Immature natural killer cell (primary cell): ENCODE measurements at places on chromosomes 11 and 22.

DNA sequence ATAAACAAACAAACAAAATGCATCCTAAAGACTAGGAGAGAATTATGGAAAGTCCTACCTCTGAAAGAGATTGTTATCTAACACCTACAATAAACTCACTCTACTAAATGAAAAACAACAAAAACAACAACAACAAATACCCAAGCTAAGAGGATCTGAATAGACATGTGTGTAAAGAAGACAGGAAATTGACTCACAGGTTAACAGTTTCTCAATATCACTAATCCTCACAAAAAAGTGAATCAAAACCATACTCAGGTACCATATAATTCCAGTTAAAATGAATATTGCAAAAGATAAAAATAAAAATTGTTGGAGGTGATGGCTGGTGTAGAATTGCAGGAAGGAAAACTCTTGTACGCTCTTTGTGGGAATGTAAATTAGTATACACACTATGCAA is 110.4 kb upstream of the TOP3B start:
- DNase-seq: no peak

- DNase-seq: no peak
Observed at GRCh38 chr11:63375434-63375833, 5.8 kb downstream of the SLC22A9 start.

GRCh38 chr22:45787759-45788158 is 116.1 kb downstream of the ATXN10 start:
- no peak for DNase-seq

GRCh38 chr22:31247726-31248125 is 35.6 kb downstream of the LIMK2 start:
- no peak for DNase-seq

- DNase-seq: no peak
Observed at GRCh38 chr11:47331454-47332302, 20.8 kb downstream of the MYBPC3 start.

DNA sequence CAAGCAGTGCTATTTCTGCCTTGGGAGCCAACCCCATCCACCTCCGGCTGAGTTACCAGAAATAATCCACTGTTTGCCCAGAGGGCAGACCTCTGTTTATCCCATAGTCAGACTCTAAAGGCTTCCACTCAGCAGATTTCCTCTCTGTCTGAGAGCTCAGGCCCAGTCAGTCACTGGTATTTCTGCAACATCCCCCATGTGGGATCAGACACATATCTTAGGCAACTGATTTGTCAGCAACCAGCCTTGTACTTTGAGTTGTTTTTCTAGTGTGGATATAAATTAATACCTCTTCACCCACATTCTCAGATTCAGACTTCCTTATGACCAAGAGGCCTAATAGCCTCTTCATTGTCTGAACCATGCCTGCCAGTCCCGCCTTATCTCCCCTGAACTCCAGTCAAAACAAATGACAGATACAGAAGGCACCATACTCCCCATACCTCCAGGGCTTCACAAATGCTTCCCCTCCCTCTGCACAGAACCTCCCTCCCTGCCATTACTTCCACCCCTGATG is 193.6 kb downstream of the FAM76B start:
- DNase-seq: no peak

- DNase-seq: no peak
Observed at GRCh38 chr11:422249-422656, 7.5 kb upstream of the SIGIRR start.

- DNase-seq: no peak
Observed at GRCh38 chr11:27394781-27395228, 31.8 kb upstream of the CCDC34 start.

DNA sequence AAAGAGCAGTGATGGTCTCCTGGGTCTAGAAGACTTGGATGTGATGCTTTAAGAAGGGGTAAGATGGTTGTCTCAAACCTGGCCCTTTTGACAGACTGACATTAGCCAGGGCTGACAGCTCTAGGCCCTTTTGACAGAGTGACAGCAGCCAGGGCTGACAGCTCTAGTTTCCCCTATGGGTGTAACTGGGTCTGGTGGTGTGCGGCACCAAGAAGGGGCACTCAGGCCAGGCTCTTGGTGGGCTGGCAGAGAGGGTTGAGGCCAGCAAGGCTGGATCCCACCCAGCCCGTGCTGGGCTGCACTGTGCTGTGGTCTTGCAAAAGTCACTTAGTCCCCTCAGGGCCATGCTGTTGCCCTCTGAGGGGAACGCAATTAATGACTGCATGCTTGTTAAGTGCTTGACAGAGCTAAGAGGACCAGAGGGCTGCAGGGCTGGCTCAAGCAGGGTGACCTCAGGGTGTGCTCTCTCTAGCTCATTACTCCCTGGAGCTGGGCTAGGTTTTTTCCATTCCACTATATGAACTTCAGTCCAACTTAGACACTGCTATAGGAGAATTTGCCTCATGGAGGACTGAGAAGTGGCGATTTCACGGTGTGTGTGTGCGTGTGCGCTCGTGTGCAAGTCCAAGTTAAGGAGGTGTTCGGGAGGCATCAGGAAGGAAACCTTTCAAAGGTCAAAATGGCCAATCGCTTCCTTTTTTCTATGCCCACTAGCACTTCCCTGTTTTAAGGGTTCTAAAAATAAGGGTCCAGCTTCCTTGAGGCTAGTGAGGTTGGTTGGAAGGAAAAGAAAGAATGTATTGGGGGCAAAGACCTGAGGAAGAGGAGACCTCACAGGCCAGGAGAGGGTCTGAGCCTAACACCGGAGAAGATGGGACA is 4.4 kb downstream of the UBASH3B start:
- no peak for DNase-seq

DNA sequence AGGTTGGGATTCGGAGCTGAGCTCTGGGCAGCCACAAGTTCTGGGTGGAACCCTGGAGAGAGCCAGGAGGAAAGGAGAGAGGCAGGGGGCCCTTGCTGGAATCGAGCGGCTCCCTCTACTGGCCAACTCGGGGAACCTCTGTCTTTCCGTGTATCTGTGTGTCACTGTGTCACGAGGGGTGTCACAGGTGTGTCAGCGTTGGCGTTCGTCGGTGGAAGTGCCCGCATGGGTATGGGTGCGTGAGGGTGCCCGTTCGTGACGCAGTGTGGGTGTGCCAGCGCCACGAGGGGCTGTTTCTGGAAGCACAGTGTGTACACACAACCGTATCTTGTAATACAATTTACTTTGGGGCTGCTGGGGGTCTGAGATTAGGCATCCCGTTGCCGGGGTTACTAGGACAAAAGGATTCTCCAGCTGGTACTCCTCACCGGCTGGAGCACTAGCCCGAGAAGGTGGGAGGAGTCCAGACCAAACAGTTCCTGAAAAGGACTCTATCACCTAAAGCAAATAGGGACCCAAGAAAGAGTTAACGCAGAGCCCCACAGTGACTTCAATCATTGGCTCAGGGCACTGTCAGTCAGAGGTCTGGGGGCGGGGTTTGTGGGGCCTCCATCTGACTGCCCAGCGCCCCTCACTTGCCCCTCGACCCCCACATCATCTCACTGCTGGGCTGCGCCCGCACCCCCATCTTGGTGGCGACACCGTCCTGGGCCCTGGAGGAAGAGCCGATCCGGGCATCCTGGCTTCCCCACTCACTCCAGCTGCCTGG is 2.6 kb upstream of the BCL9L start:
- peak; percentile 93 for DNase-seq

- no peak for DNase-seq
Observed at GRCh38 chr22:50015451-50016307, 3.1 kb upstream of the IL17REL start.

DNA sequence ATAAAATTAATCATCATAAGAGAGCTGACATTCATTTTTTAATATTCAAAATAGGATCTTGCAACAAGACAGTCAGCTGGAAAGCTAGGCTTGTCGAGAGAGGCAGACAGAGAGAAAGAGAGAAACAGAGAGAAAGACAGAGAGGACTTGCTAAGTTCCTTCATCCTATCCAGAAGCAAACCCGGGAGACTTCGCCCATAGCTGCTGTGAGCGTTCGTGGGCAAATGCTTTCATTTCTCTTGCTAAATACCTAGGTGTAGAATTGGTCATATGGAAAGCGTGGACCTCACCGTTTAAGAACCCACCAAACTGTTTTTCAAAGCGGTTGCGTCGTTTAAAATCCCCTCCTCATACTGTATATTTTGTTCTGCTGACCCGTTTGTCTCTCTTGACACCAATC is 25.3 kb upstream of the KRTAP5-6 start:
- DNase-seq: no peak

- no peak for DNase-seq
Observed at GRCh38 chr11:3707176-3707575, 36.0 kb upstream of the CHRNA10 start.

DNA sequence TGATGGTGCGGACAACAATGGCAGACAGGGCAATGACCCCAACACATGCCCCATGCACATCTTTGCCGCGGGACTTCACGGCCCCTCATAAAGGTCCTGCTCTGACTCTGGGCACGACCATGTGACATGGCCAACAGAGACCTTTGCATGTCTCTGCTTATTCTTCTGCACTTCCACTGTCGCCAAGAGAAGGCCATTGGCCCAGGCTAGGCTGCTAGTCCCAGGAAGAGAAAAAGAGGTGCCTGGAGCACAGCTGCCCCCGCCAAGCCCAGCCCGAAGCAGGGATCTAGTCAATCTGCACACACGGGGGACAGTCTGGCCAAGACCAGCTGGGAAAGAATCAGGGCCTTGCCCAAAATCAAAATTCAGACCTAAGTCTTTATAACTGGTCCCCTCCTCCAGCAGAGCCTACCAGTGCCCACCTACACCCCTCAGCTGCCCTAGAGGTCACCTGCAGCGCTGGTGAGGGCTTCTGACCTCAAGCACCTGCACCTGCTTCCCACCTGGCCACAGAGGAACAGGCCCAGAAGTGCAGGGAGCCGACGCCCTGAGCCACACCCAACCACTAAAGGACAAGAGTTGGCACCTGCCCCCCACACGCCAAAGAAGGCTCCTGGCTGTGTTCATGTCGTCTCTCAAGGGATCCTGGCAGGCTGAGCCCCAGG is 8.1 kb downstream of the SULT4A1 start:
- DNase-seq: no peak

DNA sequence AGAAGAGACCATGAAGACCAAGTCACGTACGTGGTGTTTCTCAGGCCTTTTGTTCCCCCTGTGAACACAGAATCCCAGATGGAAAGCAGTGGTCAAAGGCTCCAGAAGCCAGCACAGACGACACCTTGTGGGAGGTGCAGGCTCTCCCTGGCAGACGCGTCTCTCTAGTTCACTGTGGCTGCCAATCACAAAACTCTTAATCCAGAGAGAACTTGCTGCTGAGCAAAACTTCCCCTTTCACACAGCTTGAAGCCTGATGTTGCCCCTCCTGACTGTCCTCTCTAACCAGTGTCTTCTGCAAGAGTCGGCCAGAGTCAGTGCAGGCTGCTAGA is 67.1 kb downstream of the PIWIL3 start:
- DNase-seq: no peak
